ENCODE measurements at places on chromosomes 2 and 18. TPM values are rescaled to one million over a fixed set of nuclear protein-coding genes. Genes with fewer than 3 reads are reported as not detected.

The LRP2 gene
- 164 TPM for total RNA-seq

The SERPINB7 gene
- total RNA-seq, result not detected

The CRYGD gene
- not detected for total RNA-seq

The EFHD1 gene
- total RNA-seq, result 6.9 TPM

The VIL1 gene
- not detected for total RNA-seq

The LYPD6 gene
- total RNA-seq, result 0.33 TPM

The POLR1A gene
- 29.9 TPM for total RNA-seq

The MYO3B gene
- total RNA-seq, result 7.4 TPM

The DIPK1C gene
- not detected for total RNA-seq

The MEIS1 gene
- 10.2 TPM for total RNA-seq

The TTC32 gene
- 12.4 TPM for total RNA-seq

The EVX2 gene
- not detected for total RNA-seq

The NOL4 gene
- 11.1 TPM for total RNA-seq

DNA sequence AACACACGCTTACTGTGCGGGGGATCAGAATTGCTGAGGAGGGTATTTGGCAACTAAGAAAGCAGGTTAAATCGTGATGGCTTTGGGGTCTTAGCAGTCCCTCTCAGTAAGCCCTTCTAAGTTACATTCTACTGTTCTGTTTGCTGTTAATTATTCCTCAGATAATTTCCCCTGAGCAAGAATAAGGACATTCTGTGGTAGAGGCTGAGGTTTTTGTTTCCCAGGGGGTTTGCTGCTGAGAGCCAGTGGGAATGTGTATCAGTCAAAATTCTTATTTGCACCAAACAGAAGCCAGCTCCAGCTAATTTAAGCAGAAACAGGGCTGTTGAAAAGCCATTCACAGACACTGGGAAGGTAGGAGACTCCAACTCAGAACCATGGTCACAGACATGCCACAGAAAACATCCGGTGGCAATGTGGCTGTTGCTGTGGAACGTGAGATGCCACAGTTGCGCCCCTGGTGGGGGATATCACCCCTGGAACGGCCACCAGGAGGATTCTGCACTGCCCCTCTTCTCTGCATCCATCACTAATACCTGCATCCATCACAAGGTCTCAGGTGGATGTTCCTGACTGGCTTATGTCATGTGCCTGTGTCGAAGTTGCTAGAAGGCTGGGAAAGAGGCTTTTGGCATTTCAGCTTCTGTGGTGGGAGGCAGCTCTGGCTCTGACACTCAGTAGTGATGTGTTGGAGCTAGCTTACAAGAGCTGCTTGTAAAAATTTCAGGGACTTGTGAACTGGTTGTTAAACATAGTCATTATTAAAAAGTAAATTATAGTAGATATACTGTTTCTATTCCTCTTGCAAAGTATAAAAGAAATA is 23.2 kb downstream of the SLC4A3 start:
- H3K27ac ChIP-seq, result no peak overlapping the region
- DNase-seq, result no peak
- H3K36me3 ChIP-seq, result no peaks in the 10 kb centered on the region
- no peak overlapping the region for H3K4me3 ChIP-seq
- H3K27me3 ChIP-seq, result no peaks in the 10 kb centered on the region

- H3K27ac ChIP-seq, result no peak overlapping the region
- H3K4me3 ChIP-seq, result no peak overlapping the region
- no peak for DNase-seq
- H3K36me3 ChIP-seq, result no peaks in the 10 kb centered on the region
- H3K27me3 ChIP-seq, result no peaks in the 10 kb centered on the region
These were observed 159.3 kb downstream of the ZBTB7C start for GRCh38 chr18:48249854-48250253.

- DNase-seq, result no peak
- peaks cover 86% of the 10 kb centered on the region for H3K36me3 ChIP-seq
- H3K4me3 ChIP-seq, result no peak overlapping the region
- H3K27me3 ChIP-seq, result no peaks in the 10 kb centered on the region
- no peak overlapping the region for H3K27ac ChIP-seq
These were observed 18.8 kb downstream of the CNDP2 start for GRCh38 chr18:74514860-74515495.

- no peaks in the 10 kb centered on the region for H3K36me3 ChIP-seq
- H3K4me1 ChIP-seq, result no peaks in the 10 kb centered on the region
- no peaks in the 10 kb centered on the region for H3K27me3 ChIP-seq
- no peak for DNase-seq
- H3K27ac ChIP-seq, result no peak overlapping the region
These were observed 152.9 kb upstream of the EPAS1 start for GRCh38 chr2:46144133-46144800.

DNA sequence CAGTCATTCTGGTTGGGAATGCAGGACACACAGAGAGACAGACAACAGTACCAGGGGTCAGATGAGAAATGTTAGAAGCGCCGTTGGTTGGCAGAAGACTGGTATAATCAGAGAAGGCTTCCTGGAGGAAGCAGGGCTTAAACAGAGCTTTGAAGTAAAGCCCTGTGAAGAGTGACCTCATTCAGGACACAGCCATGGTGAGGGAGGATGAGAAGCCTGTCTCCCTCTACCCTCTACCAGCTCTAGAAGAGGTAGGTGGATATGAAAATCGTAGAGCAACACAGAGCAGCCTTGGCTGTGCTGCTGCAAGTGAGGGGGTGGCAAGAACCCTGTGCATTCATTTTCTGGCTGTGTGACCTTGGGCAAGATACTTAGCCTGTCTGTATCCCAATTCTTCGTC is 14.2 kb downstream of the TET3 start:
- no peaks in the 10 kb centered on the region for H3K36me3 ChIP-seq
- H3K27me3 ChIP-seq, result no peaks in the 10 kb centered on the region
- H3K4me1 ChIP-seq, result peaks cover 25% of the 10 kb centered on the region
- no peak for DNase-seq

DNA sequence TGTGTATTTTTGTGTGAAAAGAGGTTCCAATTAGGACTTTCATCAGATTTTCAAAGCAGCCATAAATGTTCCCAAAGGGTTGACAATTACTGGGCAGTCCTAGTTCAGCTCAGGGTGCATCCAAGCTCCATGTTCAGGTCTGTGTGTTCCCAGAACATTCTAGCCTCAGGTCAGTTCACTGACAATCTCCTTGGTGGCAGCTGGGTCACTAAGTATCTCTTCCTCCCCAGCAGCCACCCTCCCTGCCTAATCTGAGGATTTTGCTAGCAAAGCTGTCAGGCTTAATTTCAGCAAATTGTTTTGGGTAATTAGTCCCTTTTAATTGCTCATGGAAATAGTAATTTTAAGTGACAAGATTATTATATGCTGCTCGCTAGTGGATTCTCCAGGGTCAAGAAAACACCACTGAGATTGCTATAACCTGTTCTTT is 29.8 kb downstream of the UPP2 start:
- no peak overlapping the region for H3K4me3 ChIP-seq
- no peaks in the 10 kb centered on the region for H3K27me3 ChIP-seq
- H3K4me1 ChIP-seq, result peaks cover 7% of the 10 kb centered on the region
- H3K36me3 ChIP-seq, result no peaks in the 10 kb centered on the region
- no peak for DNase-seq

- H3K4me1 ChIP-seq, result no peaks in the 10 kb centered on the region
- no peaks in the 10 kb centered on the region for H3K27me3 ChIP-seq
- no peaks in the 10 kb centered on the region for H3K36me3 ChIP-seq
- DNase-seq, result no peak
- no peak overlapping the region for H3K27ac ChIP-seq
These were observed 40.6 kb upstream of the MAP2 start for GRCh38 chr2:209383212-209383611.

GRCh38 chr18:76456018-76456750 is 38.9 kb downstream of the ZNF516 start:
- H3K4me1 ChIP-seq, result peaks cover 30% of the 10 kb centered on the region
- H3K27ac ChIP-seq, result no peak overlapping the region
- H3K4me3 ChIP-seq, result no peak overlapping the region
- no peaks in the 10 kb centered on the region for H3K36me3 ChIP-seq
- no peak for DNase-seq

- DNase-seq, result no peak
- no peaks in the 10 kb centered on the region for H3K36me3 ChIP-seq
- H3K4me1 ChIP-seq, result no peaks in the 10 kb centered on the region
- no peak overlapping the region for H3K4me3 ChIP-seq
These were observed 5.3 kb downstream of the SAG start for GRCh38 chr2:233312874-233313273.

GRCh38 chr2:96668771-96669170 is 26.2 kb downstream of the FER1L5 start:
- no peak overlapping the region for H3K4me3 ChIP-seq
- H3K27me3 ChIP-seq, result no peaks in the 10 kb centered on the region
- no peaks in the 10 kb centered on the region for H3K36me3 ChIP-seq
- no peaks in the 10 kb centered on the region for H3K4me1 ChIP-seq
- DNase-seq, result no peak

DNA sequence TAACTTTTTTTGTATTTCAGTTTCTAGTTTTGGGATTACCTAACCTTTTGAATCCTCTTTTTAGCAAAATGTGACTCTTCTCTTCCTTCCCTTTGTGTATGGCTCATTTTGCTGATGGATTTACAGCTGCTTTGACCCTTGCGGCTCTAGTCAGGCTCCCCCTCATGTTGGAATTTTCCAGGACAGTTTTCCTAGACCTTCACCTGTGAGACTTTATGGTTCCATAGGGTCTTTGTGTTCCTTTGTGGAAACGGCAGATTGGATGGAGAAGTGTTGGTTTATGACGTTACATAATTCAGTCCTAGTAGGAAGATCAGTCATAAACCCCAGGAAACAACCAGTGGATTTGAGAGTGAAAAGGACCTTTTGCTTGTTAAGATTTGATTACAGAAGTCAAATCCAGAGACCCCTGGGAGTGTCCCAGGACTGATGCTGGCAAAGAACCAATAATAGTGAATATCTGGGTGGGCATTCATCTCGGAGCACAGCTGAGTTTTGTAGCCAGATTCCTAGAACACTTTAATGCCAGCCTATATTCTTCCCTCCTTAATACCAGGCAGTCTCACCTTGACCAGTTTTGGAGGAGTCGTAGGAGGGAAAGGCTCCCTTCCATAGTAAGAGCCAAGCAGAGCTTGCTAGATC is 42.7 kb downstream of the SOCS6 start:
- H3K4me3 ChIP-seq, result no peak overlapping the region
- H3K4me1 ChIP-seq, result no peaks in the 10 kb centered on the region
- H3K27me3 ChIP-seq, result no peaks in the 10 kb centered on the region
- H3K36me3 ChIP-seq, result no peaks in the 10 kb centered on the region
- H3K27ac ChIP-seq, result no peak overlapping the region

DNA sequence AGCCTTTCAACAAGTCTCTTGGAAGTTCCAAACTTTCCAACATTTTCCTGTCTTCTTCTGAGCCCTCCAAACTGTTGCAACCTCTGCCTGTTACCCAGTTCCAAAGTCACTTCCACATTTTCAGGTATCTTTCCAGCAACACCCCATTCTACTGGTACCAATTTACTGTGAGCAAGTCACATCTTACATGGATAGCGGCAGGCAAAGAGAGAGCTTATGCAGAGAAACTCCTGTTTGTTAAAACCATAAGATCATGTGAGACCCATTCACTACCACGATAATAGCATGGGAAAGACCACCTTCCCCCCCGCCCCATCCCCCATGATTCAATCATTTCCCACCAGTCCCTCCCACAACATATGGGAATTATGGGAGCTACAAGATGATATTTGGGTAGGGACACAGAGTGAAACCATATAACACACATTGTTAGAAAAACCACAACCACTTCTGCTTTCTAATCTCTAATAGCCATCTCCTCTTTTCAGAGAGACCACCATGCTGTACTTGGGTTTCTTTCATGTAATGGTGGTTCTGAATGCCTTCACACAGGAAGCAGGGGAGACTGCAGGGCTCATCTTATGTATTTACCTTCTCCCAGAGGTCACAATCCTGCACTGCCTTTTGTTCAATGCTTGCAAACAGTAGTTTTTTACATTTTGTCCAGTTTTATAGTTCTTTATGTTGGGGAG is 46.0 kb upstream of the CALCRL start:
- peaks cover 2% of the 10 kb centered on the region for H3K36me3 ChIP-seq
- H3K27ac ChIP-seq, result no peak overlapping the region
- no peak for DNase-seq
- no peaks in the 10 kb centered on the region for H3K27me3 ChIP-seq
- no peaks in the 10 kb centered on the region for H3K4me1 ChIP-seq
- no peak overlapping the region for H3K4me3 ChIP-seq

- H3K36me3 ChIP-seq, result no peaks in the 10 kb centered on the region
- H3K4me3 ChIP-seq, result no peak overlapping the region
- H3K27ac ChIP-seq, result no peak overlapping the region
- H3K27me3 ChIP-seq, result no peaks in the 10 kb centered on the region
- no peak for DNase-seq
These were observed 29.0 kb downstream of the FMNL2 start for GRCh38 chr2:152363936-152364335.

DNA sequence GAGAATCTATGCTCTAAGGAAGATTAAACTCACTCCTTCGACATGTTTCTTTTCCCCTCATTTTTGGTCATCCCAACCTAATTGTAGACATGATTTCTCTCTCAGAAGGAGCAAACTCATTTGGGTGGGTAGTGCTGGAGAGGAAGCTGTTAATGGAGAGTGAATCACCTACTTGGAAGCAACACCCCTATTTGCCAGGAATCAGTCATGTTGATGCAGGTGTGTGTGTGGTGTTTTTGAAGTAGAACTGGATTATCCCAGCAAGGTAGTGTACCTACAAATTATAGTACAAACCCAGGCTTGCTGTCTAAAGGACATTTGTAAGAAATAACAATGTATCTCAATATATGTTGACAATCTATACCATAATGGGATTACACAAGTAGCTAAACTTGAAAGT is 186.4 kb downstream of the EPHA4 start:
- no peak for DNase-seq
- H3K4me1 ChIP-seq, result peaks cover 11% of the 10 kb centered on the region
- no peaks in the 10 kb centered on the region for H3K27me3 ChIP-seq
- no peak overlapping the region for H3K27ac ChIP-seq
- no peaks in the 10 kb centered on the region for H3K36me3 ChIP-seq

DNA sequence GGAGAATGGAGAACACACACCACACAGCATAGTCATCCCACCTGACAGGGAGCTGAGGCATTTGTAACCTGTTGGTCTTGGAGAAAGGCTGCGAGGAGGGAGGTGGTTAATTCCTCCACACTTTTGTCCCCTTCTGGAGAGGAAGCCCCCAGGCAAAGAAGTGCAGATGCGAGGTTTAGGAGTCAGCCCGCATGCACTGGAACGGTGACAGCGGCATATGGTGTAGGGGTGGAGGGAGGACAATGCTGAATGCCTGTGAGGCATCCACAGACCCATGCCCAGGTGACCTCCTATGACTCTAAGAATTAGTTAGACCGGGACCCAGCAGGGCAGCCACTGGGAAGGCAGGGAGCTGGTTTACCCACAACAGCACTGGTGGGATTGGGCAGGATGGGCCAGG is 12.2 kb downstream of the SPATA3 start:
- no peak overlapping the region for H3K27ac ChIP-seq
- no peak overlapping the region for H3K4me3 ChIP-seq
- no peaks in the 10 kb centered on the region for H3K36me3 ChIP-seq
- DNase-seq, result no peak
- no peaks in the 10 kb centered on the region for H3K4me1 ChIP-seq

- H3K4me1 ChIP-seq, result no peaks in the 10 kb centered on the region
- no peak for DNase-seq
- no peak overlapping the region for H3K27ac ChIP-seq
- no peaks in the 10 kb centered on the region for H3K27me3 ChIP-seq
These were observed 52.1 kb downstream of the SLC38A11 start for GRCh38 chr2:164903204-164903603.

- no peak overlapping the region for H3K27ac ChIP-seq
- no peaks in the 10 kb centered on the region for H3K27me3 ChIP-seq
- no peak for DNase-seq
These were observed 327.4 kb downstream of the RND3 start for GRCh38 chr2:150160058-150160457.
